NAMALWA (cell line): ENCODE measurements at places on chromosomes 7 and 10.
A peak's percentile ranks its signal among the peaks of the same experiment; 100 is the strongest.

- no peak for DNase-seq
Observed at GRCh38 chr10:127878475-127879055, 14.2 kb downstream of the CLRN3 start.

GRCh38 chr10:124736491-124737136 is 7.6 kb downstream of the FAM53B start:
- no peak for DNase-seq

- no peak for DNase-seq
Observed at GRCh38 chr10:69828144-69828870, 26.6 kb downstream of the COL13A1 start.

GRCh38 chr10:73506491-73506890 is 10.7 kb upstream of the PPP3CB start:
- DNase-seq: no peak

GRCh38 chr10:96596422-96597407 is 9.9 kb upstream of the TM9SF3 start:
- DNase-seq: no peak

GRCh38 chr10:16545116-16545736 is 23.5 kb upstream of the C1QL3 start:
- DNase-seq: peak; percentile 63

DNA sequence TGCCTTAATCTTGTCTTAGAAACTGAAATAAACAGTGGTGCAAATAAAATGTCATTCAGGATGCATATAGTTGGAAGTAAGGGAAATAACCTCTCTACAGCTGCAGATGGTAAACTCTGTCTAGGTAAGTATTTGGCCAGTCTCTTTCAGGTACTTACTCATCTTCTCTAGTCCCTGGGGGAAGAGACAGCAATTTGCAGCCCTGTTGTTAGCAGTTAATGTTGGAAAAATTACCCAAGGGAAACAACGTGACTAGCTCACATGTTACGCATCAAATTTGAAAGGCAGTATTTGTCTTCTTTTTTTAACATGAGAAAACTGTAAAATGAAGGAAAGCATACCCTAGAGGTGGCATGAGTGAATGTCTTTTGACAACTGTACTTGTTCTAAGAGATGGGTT is 3.2 kb upstream of the HUS1 start:
- peak; percentile 26 for DNase-seq

DNA sequence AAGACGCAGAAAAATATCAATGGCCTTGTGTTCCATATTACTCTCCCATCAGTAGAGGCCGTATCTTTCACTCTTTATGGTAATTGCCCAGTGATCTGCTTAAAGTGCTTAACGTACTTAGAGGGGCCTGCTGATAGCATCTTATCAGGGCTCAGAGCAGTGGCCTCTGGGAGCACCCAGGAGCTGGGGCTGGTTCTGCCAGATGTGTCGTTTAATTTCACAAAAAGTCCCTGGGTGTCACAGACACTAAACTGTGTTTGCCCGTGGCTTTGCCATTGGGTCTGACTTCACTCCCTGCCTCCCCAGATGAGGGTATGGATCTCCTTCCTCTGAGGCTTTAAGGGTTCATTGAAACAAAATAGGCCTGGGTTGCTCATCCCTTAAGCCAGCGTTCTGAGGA is 435.3 kb downstream of the GATA3 start:
- DNase-seq: no peak

DNA sequence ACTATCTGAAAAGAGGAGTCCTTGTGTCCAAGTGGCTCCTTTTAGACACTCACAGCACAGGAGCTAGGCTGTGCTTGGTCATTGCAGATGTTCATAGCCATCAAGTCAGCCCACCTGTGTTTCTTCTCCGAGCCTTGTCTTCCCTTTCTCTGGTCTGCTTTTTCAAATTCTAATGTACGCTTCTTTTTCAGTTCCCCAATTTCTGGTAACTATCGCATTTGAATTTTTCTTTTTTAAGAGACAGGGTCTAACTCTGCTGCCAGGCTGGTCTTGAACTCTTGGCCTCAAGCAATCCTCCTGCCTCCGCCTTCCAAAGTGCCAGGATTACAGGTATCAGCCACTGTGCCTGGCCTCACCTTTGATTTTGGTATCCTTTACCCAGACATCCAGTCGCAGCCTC is 18.9 kb downstream of the APBB1IP start:
- peak; percentile 89 for DNase-seq

- no peak for DNase-seq
Observed at GRCh38 chr7:151571471-151571870, 51.8 kb upstream of the RHEB start.

- DNase-seq: peak; percentile 34
Observed at GRCh38 chr10:113965683-113966082, 78.0 kb upstream of the ADRB1 start.

- DNase-seq: no peak
Observed at GRCh38 chr7:5424749-5425506, 1.3 kb upstream of the TNRC18 start.

GRCh38 chr7:29352041-29352440 is 157.5 kb downstream of the CHN2 start:
- no peak for DNase-seq

- DNase-seq: peak; percentile 71
Observed at GRCh38 chr10:24556750-24557742, 166.6 kb downstream of the ARHGAP21 start.

DNA sequence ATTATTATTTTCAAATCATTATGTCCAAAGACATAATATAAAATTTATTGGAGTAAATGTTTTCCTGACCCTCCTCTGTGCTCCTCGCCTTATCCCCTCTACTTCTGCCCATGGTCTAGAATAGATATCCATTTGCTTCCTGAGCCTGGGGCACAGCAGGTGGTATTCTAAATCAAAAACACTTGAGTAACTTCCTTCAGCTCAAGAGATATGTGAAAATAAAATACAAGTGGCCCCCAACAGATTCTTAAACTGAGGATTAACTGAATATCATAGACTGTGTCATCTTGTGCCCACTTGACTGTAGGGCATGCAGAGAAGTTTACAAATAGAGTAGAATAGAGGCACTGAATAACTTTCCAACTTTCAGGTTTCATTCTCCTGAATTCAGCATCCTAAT is 59.1 kb downstream of the HGF start:
- DNase-seq: no peak

DNA sequence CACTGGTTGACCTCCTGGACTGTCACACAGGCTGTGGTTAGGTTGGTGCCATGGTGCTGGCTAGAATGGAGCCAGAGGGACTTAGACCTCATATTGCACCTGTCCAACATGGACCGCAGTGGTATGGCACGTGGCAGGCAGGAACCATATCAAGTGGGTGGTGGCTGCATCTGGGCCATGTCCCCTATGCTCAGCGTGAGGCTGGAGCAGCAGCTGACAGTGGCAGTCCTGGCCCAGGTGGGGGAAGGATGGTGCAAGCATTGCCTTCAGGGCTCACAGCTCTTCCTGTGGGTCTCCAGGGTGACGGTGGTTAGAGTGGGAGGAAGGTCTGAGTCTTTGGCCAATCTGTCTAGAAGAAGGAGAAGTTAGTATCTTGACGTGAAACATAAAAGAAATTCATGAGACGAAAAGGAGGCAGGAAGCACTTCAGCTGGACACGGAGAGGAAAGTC is 54.5 kb upstream of the PFKFB3 start:
- no peak for DNase-seq

- DNase-seq: no peak
Observed at GRCh38 chr7:30682212-30683083, at the start of gene CRHR2. Gene CRHR2 (minus strand): TSS chr7:30682456. CDS start chr7:30682280, 176 bp downstream.

- no peak for DNase-seq
Observed at GRCh38 chr10:42177077-42177792, 461.1 kb downstream of the ZNF33B start.

DNA sequence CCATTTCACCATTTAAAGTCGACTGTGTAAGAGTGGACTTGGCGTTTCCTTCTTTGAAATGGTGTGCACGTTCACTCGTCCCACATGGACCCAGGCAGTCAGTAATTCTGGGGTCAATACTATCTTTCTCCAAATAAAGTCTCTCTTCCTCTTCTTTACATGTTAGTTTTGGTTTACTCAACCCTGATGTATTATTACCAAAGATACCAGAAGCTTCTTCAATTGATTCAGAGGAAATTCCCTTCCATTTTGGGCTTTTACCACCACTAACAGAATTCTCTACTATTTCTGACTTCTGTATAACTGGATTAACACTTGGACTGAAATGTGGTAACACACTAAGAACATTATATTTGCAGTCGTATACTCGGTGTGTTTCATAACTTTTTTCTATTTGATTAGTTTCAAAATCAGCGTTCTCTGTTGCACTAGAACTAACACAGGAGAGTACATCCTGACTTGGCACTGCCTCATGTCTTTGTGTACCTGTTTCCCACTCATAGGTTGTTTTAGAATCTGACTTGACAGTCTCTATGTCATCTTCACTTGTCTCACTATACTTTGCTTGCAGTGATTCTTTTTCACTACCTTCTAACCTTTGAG is 60.8 kb downstream of the LARP4B start:
- no peak for DNase-seq

DNA sequence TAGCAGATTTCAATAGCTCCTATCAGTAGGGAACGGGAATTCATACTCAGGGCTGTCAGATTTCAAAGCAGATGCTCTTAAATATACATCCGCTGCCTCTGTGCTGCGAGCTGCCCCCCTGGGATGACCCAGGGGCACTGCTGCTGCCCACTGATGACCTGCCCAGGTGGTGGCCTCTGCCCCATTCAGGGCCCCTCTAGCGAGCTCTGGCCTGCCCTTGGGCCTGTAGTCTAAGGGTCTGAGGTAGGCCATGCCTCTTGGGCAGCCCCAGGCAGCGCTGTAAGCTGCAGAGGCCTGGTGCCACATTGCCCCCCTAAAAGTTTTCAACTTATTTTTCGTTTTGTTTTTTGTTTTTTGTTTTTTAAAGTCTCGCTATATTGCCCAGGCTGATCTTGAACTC is 50.6 kb upstream of the SH2B2 start:
- no peak for DNase-seq

DNA sequence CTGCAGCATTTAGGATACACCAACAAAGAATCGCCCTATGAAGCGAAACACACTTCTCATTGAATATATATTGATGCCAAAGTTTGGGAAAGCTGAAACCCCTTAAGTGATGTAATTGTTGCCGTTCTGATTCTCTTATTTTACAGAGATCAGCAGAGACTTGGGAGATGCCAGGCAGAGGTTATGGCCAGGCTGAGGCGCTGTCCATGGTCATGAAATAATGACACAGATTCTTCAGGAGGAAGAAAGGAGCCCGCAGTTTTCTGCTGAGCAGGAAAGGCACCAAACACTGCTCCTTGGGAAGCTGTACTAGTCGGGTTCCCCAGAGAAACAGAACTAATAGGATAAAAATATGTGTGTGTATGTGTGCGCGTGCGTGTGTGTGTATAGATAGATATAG is 566.0 kb downstream of the CALN1 start:
- no peak for DNase-seq

GRCh38 chr7:139720705-139721231 is 57.0 kb downstream of the HIPK2 start:
- DNase-seq: no peak

DNA sequence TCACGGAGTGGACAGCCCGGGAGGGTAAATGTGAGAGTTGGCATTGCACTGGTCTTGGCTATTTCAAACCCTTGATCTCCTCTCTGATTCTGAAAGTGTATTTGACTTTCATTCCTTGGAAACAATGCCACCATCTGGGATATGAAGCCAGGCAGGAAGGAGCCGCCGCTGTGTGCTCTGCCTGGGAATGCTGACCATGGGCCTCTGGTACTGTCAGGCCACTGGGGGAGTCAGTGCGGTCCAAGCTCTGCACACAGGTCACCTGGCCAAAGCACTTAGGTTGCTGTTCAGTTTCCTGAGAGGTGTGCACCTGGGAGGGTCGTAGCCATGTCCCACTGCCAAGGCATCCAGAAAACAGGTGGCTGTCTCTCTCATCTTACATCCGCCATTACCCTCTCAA is 68.5 kb upstream of the SHH start:
- no peak for DNase-seq

DNA sequence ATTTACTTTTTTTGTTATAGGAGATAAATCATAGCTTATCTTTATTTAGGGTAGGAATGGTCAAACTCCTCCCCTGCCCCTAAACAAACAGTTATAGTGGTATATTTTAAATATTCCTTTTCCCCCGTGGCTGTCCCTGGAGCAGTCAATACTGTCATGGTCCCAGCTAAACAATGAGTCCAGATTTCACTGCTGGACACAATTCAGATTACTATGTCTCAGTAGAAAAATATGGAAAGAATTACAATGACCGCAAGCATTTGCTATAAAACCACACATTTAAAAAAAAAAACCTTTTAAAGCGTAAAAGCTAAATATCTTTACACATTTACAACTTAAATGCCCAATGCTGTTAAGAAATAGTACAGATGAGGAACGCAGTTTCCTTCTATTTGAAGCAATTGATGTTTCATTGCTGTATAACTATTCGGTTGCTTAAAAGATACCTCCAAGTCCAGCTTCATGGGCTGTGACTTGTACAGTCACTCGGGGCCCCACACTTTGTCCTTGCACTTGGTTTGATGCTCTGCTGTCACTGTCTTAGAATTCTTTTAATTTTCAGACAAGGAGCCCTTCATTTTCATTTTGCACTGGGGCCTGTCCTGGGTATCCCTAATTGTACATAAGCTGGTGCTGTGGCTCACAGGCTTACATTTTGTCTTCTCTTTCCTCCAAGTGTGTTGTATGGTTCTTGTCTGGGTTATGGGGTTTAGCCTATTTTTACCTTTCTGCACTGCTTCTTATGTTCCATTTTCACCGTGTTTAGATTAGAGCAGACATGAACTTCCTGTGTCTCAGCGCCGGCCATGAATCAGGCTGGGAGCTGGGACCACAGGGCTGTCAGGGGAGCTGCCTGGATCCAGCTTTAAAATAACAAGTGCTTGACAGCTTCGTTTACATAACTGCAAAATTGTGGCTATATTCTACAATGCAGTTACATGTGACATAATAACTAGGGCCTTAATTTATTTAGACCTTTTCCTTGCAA is 530.2 kb upstream of the FZD8 start:
- no peak for DNase-seq

- DNase-seq: peak; percentile 71
Observed at GRCh38 chr10:100872034-100872791, 40.5 kb upstream of the SLF2 start.

GRCh38 chr7:51144178-51144577 is 172.4 kb downstream of the COBL start:
- DNase-seq: no peak

DNA sequence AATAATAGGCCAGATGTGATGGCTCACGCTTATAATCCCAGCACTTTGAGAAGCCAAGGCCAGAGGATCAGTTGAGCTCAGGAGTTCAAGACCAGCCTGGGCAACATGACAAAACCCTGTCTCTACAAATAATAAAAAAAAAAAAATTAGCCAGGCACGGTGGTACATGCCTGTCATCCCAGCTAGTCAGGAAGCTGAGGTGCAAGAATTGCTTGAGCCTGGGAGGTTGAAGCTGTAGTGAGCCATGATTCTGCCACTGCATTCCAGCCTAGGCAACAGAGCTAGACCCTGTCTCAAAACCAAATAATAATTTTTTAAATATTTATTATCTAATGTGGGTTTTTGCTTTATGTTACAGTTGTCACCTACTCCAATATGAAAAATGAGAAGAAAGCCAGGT is 178.9 kb downstream of the ADK start:
- DNase-seq: no peak

GRCh38 chr7:100655908-100656674 is at the start of gene ACTL6B:
Gene ACTL6B (minus strand): TSS chr7:100656448. CDS start chr7:100656354, 94 bp downstream.
- DNase-seq: no peak
